Activated T-helper 1 cell treated with anti-CD3 and anti-CD28 coated beads, Interleukin-2, amount 50 U/mL, for 16 hours (primary cell): ENCODE measurements at places on chromosomes 2 and 18.
A peak's percentile ranks its signal among the peaks of the same experiment; 100 is the strongest.

GRCh38 chr2:169997140-169997887 is 170.1 kb downstream of the UBR3 start:
- DNase-seq: no peak

DNA sequence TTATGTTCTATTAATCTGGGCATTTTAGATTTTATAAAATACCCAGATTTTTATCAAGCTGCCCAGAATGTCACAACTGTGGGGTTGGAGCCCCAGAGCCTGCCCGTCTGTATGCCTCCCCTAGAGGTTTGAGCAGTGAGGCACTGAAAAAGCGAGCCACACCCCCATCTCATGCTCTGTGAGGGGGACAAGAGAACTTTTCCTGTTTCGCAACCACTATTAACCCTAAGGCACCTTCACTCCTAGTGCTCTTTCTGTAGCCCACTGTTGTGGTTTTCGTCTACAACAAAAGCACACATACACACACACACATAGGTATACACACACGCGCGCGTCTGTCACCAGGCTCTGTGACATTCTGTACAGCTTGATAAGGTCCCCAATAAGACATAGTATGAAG is 38.0 kb downstream of the DCDC2C start:
- DNase-seq: no peak

DNA sequence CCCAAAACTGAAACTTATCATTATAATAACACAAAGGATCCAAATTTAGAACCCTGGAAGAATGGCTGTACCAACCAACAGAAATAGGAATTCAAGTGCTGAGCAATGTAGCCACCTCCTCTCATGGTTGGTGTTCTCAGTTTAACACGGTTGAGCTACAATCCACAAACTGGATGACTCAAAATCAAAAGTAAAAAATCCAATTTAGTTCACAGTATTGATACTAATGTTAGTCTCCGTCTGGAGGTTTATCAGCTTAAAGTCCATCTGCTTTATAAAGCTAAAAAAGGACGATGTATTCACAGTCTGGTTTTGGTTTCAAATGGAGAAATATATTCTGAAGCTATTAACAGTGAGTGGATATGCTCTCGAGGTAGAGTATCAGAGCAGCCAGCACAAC is 40.5 kb downstream of the CNTNAP5 start:
- no peak for DNase-seq

DNA sequence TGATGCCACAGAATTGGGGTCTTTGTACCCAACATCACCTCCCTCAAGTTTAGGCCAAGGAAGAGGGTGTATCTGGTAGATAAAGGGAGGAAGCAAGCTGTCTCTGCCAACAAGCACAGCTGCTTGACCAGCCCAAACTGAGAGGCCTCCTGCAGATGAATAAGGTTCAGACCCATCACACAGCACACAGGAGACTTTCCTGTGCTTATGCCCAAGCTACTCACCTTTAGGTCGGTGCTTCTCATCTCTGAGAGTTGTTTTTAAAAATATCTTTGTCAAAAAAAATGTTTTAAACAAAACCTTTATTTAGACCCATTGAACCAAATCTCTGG is 24.7 kb upstream of the SP3 start:
- DNase-seq: no peak

DNA sequence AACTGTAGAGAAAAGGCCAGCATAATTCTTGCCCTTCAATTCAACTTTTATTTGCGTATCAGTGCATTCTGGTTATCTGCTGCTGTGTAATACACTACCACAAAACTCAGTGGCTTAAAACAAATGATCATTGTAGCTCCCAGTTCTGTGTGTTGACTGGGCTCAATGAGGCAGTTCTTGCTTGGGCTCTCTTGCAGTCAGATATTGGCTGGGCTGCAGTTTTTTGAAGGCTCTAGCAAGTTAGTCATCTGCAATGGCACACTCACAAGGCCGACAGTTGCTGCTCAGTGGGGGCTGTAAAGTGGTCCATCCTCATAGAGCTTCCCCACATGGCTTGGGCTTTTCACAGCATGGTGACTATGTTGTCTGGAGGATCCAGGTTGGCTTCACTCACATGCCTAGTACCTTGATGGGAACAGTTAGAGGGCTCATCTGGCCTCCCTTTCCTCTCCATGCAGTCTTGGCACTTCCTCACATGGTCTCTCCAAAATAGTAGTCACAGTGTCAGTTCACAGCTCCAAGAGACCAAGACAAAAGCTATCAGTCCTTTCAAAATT is 110.6 kb upstream of the TNP1 start:
- DNase-seq: no peak

DNA sequence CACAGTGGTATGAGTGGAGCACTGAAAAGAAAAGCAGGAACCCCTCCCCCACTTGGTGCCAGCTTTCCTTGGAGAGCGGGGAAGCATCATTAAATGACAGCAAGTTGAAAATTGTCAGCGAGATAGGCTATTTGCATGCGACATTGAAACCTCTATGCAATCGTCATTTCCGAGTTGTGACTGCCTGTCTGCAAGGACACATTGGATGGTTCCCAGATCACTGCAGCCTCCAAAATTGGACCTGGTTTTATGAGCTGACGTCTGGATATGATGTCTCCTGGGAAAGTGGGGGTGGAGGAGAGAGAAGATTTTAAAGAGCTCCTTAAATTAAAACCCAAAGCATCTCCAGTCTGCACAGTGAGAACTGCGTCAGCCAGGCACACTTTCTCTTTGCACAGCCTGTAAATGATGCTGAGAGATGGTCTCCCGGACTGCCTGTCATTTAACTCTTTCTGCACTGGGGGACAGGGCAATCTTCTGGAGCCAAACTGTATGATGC is 57.8 kb upstream of the KIF5C start:
- no peak for DNase-seq

GRCh38 chr2:214217136-214217535 is 193.7 kb upstream of the VWC2L start:
- no peak for DNase-seq

DNA sequence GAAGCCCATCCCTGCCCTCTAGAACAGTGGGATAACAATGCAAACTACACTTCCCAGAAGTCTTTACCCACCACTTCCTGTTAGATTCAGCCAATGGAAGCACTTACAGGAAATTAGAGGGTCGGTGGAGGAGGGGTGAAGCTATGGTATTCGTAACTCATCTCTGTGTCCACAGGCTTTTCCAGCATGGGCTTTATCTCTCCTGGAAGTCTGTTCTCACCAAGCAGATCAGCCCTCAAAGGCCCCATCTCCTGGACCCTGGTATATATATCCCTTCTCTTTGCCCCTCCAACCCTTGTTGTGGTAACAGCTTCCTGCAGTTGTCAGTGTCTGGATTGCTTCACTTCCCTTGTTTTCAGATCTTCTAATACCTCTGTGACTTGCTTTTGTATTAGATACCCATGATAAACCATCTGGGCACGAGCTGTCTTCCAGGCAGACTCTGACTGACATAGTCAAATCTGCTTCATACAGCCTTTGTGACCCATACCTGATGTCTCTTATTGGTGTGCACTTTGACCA is 475.0 kb upstream of the POU3F3 start:
- DNase-seq: no peak

DNA sequence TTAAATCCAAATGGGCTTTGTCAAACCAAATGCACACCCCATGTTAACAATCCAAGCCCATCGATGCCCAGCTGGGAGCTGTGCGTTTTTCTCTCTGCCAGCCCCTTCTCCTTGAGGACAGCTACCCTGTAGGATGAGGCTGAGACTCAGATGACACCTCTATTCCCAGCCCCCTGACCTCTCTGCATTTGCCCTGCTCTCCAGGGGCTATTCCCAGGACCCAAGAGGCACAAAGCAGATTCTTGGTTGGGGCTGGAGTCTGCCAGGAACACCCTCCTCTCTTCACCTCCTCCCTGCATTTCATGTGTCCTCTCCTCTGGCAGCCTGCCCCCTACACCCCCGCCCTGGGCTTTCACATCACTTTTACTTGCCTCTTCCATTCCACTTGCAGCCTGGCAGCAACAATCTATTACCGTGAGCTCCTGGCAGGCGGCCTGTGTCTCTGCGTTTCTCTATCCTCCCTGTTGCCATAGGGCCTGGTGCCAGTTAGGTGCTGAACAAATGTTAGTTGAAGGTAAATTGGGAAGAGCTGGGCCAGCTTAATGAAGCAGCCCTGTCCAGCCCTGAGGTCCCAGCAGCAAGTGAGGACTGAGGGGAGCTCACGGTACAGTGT is 51.8 kb downstream of the ADD2 start:
- no peak for DNase-seq

DNA sequence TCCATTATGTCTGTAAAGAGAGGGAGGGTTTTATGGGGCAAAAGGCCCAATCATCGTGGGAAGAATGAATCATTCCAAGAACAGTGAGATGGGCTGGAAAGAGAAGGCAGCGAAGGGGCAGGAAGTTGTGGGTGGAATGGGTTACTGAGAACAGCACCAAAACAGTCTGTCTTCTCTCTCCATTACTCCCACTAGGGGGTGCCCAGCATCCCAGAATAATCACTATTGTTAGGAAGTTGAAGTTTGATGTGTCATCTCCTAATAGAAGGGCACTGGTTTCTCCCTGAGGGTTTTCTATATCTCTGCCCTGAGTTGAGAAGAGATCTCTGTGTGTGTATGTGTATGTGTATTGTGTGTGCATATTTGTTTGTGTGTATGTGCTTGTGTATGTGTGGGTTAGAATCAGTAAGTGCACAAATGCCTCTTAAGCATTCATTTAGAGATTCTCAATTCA is 76.6 kb upstream of the MAP4K3 start:
- DNase-seq: peak; percentile 33

DNA sequence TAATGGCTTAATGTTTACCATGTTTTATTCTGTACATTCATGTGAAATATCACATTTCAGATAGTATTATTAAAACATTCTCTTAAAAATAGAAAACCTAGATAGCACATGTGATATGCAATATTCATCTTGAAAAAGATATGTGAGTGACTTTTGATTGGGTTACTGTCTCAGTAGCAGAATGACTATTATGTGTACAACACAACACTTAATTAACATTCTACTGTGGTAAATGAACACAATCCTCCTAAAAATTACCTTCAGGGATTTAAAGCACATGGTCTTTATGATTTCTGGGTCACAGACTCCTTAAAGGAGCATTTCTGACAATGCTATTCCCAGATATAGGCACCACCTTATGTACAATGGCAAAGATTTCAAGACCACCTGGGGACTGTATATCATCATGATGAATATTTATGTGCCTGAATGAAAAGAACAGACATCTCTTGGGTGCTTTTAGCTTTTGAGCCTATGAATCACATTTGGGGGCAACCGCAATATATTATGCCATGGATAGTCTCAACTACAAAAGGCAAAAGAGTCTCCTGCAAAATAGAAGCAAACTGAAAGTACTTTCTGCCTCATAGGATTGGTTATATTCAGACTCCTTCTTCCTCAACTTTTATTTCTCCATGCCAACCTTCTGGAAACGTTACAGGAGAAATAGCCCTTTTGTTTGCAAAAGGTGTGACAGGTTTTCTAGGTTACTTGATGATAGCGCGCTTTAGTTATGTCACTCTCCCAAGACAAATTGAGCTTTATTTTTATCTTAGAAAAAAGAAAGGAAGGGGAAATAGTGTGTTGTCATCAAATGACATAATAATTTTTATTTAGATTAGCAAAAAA is 259.0 kb downstream of the CALCRL start:
- DNase-seq: no peak

DNA sequence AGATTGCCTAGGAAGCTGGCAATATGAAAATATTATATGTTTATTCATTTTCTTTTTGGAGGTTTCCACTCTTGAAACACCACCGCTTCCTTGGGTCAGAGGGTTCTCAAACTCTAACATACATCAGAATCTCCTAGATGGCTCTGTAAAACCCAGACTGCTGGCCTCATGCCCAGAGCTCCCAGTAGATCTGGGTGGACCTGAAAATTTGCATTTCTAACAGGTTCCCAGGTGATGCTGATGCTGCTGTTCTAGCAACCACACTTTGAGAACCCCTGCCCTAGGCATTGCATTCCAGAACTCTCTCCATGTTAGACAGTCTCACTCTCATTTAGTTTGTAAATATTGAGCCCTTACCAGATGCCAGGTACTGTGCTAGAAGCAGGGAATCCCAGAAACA is 139.4 kb downstream of the FAM210A start:
- no peak for DNase-seq

DNA sequence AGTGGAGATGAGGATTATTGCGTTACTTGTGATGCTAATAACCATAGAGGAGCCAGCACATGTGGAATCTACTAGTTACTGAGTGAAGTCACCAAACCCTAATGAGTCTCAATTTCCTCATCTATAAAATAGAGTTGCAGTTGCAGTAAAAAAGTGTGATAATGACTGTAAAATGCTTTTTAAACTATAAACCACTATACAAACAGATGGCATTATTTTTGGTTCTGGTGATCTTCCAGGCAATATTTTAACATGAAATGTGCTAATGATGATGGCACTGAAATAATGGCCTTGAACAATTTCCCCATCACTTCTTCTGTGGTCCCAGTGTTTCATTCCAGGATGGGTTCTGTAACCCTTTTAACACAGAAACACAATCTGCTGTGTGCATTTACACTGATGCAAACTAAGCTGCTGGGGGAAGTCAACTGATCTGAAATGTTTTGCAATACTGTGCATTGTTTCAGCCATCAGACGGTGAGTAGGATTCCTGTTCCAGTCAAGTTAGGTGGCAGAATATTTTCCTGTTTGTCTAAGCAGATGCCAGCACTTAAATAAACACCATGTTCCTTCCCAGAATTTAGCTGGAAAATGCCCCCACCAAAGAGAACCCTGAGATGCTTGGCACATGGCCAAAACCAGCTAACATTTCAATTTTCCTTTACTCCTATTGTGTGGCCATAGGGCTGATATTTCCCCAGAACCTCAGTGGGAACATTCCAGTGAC is 52.6 kb downstream of the TACR1 start:
- DNase-seq: no peak

DNA sequence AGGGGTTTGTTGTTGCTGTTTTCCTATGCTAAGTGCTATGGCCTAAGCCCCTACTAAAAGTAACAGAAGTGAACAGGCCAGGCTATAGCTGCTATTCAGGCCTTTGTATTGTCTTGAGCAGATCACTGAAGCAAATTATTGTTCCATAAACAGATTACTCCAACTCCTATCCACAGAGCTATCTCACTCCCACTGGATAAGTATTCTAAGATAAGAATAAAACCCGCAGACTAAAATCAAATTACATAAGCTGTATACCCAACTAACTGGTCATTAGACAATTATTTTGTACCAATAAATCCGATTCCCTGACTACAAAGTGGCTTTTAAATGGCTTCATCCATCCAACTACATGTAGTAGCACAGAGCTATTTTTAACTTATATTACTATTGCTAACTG is 74.3 kb downstream of the THADA start:
- DNase-seq: no peak

- DNase-seq: no peak
Measured at GRCh38 chr18:59610546-59611140, 86.6 kb downstream of the CCBE1 start.

- no peak for DNase-seq
Measured at GRCh38 chr2:73156539-73157124, 43.9 kb upstream of the RAB11FIP5 start.

- no peak for DNase-seq
Measured at GRCh38 chr2:190179754-190180312, 117.3 kb upstream of the MSTN start.

DNA sequence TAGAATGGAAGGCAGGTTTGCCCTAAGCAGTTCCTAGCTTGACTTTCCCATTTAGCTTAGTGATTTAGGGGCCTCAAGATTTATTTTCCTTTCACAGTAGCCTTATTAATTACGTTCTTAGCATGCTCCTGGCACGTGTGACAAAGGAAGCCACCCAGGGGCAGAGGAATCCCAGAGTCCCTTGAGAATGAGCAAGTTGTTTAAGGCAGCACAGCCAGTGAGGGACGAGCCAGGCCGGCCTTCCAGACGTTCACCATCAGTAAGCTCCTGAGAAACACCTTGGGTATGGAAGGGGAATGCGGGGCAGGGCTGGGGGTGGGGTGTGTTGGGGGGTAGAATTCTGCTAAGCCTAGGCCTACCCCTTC is 76.3 kb downstream of the SOWAHC start:
- no peak for DNase-seq
